ENCODE measurements at places on chromosomes 2 and 18. TPM values are rescaled to one million over a fixed set of nuclear protein-coding genes. Genes with fewer than 3 reads are reported as not detected.
A peak's percentile ranks its signal among the peaks of the same experiment; 100 is the strongest.

DNA sequence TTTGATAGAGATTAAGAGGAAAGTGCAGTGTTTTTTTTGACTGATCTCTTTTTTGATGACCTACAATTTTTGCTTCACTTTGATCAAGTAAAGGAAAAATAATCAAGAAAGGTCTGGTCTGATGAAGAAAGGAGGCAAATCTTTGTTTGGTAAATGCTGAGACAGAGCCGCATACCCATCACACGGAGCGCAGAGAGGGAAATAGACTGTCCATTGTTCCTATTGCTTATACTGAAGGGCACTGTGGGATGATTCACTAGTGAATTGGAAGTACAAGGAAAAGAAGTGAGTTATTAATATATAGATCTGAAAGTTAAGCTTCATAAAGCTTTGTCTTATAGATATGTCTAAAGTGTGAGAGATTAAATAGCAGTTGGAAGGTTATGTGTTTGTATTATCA lies 455.1 kb downstream of the PLCL1 start:
- DNase-seq, result no peak

Gene KRTCAP3
- 13.6 TPM for total RNA-seq

DNA sequence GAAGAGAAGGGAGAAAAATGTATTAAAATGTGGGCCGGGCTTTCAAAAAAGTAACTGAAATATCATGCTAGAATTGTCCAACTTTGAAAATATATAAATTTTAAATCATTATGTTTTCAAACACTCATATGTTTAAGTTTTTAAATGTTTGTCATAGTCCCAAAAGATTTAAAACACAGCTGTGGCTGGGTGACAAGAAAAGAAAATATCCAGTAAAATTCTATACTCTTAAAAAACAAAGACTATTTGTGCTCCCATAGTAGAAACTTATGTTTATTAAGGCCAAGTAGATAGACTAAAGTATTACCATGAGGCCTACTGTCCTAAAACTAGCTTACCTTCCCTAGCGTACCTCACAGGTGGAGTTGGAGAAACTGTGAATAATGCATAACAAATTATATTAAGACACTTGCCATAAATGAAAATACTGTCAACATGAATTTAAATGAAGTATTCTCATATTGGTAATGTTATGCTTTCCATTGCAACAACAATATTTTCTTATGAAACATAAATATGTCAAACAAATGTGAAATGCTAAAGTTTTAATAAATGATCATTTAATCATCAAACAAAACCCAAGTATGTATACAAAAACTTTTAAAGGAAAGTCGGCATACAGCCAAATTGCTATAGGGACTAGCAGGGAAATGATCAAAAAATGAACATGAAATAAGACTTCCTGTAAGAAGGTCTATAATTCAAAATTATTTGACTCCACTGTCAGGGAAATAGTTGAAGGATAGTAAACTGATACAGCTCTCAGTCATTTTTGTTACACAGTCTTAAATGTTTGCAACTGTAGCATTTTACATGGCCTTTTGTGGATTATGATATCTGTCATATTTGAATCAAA lies 13.4 kb downstream of the MEIS1 start:
- DNase-seq, result peak; percentile 85

DNA sequence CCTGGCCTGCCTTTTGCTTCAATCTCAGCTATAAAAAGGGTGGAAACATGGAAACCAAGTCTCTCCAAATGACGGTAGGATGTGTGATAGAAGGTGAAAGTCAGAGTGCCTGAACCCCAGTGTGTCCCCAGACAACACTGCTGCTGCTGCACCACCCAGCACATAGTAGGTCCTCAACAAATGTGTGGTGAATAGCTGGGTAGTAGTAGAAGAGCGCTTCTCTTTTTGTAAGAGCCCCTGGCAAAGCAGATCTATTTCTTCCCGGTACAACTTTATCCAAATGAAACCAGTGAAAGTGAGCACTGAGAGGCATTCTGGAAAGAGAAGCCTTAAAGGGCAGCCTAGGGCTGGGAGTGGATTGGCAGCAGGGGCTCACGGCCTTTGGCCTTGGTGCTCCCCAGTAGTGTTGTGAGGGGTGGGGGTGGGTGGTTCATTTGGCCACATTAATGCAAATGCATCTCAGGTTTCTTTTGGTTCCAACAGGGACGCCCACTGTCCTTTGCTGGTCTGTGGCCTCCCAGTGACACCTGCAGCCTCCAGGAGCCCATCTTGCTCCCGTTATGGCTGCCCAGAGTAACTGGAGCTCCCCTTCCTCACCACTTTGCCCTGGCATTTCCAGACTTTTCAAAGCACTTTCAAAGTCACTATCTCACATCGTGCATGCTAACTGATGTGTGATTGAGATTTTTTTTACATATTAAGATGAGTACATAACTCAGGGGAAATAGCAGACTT lies 304.3 kb upstream of the EPAS1 start:
- no peak for DNase-seq

DNA sequence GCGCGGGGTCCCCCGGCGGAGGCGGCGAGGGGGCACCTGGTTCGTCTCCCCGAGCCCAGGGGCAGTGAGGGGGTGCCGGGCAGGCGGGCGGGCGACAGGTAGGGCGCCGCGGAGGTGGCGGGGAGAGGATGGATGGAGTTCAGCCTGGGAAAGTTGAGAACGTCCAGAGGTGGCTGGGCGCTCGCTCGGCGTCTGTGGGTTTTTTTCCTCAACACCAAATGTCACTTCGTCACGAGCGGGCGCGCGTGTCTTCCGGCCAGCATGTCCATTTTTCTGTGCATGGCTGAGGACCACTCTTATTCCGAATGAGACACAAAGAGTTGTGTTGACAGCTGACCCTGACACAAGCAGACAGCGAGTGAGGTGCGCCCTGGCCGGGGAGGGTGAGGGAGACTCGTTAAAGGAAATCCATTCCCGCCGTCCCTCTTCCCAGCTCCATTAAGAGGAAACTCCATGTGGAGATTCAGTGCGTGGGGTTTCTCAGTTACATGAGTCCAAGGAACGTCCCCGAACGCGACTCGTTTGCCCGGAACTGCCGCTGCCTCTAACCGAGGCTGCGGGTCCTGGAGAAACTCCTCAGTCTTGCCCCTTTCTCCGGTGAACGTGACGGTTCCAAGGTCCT lies 859 bp downstream of the GREB1L start:
- DNase-seq, result peak; percentile 13

DNA sequence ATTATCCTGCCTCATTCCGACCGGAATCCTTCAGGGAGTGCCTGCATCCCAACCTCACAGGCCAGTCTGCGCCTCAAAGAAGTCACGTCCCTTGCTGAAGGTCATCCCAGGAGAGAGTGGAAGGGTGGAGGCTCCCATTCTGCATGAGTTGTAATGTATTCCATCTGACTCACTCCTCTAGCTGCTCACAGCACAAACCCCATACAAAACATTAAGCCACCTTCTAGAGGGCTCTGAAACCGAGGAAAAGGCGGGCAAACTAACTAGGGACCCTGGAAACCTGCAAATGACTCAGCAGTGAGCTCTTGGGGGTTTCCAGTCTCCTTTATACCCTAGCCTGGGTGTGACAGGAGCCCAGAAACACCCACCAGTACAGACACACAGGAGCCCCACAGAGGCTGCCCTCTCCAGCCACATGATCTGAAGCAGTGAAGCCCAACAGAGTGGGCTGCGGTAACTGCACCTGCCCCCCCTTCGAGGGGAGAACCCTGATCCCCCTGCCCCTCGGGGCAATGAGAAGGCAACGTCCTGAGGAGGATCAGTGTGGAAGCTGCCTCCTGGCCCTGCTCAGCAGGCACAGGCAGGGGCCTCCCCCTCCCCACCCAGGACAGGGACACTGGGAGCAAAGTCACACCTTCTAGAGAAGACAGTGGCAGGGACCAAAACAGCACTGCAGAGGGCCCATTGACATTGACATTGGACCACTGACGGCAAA lies 69.3 kb upstream of the SNTG2 start:
- no peak for DNase-seq

DNA sequence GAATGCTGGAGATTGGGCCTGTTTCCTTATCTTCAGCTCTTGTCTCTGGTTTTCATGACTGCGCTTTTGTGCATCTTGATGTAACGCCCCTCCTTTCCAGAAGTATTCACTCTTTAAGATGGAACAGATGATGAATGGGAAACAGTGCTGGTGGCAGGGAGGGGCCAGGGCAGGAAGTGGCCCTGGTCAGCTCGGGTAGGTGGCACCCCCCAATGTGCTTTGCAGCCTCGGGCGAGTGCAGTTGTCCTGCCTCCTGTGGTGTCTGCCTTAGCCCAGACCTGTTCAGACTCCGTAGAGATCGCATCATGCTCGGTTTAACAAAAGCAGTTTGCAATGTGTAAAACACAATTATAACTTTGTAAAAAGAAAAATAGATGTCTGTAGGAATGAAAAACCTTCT lies 17.0 kb upstream of the MGAT4A start:
- DNase-seq, result no peak

- no peak for DNase-seq
Observed at GRCh38 chr2:202261531-202261930, 4.0 kb upstream of the NOP58 start.

- DNase-seq, result no peak
Observed at GRCh38 chr2:168639018-168639417, 163.4 kb upstream of the NOSTRIN start.

Gene IRS1
- total RNA-seq, result 36.7 TPM

Gene TTC21B
- total RNA-seq, result 22.4 TPM

Gene POTEF
- 0.09 TPM for total RNA-seq
